ENCODE measurements at places on chromosomes 13 and 19. TPM values are rescaled to one million over a fixed set of nuclear protein-coding genes. Genes with fewer than 3 reads are reported as not detected.

GRIK5 gene
- 1.1 TPM for polyA plus RNA-seq

EPSTI1 gene
- polyA plus RNA-seq, result 4.2 TPM

HCST gene
- 9.2 TPM for polyA plus RNA-seq

N4BP2L2 gene
- 48.3 TPM for polyA plus RNA-seq

GRCh38 chr13:36858290-36858689, 39.3 kb downstream of the RFXAP start:
- peak; percentile 76 for DNase-seq

- no peak for DNase-seq
Observed at GRCh38 chr13:105597573-105597972, 937.9 kb downstream of the EFNB2 start.

GRCh38 chr19:18647807-18648206, 11.0 kb downstream of the KLHL26 start:
- no peak for DNase-seq

GRCh38 chr19:35718345-35719041, 690 bp downstream of the KMT2B start:
- peak; percentile 59 for DNase-seq

GRCh38 chr19:1377176-1377964, 6.3 kb upstream of the NDUFS7 start:
- DNase-seq, result no peak

All from stomach (tissue), 19 donors.